ENCODE measurements at places on chromosomes 12 and 14.

- no peak for DNase-seq
Observed at GRCh38 chr12:90460681-90461080, 494.3 kb downstream of the CCER1 start.

DNA sequence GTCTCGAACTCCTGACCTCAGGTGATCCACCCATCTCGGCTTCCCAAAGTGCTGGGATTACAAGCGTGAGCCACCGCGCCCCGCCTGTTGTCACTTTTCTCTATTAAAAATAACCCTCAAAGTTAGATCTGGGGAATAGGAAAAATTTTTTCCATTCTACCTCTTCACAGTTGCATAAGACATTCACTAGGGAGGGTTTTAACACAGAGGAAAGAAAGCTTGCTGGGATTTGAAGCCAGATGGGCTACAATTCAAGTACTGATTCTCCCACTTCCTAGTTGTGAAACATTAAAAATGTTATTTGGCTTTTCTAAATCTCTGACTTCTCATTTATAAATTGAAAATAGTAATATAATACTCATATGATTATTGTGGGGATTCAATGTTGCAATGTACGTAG lies 23.3 kb upstream of the SLC15A5 start:
- no peak for DNase-seq

DNA sequence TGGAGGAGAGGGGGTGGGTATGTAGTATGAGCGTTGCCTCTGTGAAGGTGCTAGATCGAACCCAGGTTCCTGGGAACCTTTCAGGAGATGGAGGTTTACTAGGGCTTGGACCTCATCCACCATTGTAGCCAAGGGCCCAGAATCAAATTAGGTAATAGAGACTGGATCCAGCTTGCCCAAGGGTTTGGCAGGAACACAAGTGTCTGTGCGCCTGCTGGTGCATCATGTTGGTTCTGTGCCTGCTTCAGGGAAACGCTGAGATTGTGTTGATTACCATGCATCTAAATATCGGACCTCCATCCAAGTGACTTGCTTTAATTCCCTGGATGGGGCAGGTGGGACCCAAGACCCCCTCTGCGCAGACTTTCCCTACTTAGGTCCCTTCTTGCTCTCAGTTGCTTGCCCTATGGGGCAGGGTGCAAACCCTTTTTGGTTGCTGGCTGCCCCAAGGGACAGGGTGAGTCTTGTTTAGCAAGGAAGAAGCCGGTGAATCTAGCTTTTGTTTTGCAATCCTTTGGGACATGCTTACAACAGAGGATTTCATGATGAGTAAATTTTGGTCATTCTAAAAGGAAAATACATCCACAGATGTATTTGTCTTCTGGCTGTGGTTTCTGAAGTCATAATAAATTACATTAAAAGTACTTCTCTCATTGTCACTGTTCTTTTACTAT lies 189.8 kb upstream of the PRICKLE1 start:
- DNase-seq, result no peak

DNA sequence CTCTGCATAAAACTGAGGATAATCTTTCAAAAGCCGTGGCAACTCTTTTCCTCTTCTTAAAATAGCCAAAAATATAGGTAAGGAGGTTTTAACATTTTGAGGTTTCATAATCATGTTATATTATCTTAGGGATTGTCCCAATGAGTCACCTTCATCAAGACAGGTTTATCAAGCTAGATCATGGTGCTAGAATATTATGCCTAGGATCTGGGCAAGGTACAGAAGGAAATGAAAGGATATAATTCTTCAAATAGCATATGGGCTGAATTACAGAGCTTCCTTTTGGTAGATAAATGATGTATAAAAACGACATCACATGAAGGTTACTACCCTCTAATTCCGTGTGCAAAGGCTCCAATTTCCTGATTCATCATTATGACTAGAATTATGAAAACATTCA lies 28.6 kb upstream of the TBC1D15 start:
- no peak for DNase-seq

DNA sequence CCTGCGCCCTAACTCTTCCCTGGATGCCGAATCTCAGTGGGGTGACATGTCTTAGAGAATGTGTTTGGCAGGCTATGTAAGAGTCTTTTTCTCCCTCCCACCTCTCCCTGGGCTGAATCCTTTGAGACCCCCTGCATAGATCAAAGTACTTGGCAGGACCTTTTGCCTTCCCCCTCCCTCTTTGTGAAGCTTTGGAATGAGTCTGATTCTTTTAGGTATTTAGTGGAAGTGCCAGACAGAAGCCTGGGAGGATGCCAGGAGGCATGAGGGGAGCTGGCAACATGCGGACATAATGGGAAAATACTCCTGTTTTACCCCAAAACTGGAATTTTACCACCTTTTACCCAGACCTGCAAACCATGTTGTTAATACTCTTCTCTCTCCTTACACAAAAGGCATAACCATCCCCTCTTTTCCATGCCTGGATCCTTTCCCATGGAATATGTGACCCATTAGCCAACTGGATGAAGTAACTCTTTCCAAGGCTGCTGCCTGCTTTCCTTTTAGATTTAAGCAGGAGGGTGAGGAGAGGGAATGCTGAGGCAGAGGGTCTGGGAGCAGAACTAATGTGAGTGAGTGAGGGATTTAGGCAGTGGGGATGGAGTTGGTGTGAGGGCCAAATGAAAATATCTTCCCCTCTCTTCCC lies 41.7 kb downstream of the TTLL5 start:
- DNase-seq, result no peak

DNA sequence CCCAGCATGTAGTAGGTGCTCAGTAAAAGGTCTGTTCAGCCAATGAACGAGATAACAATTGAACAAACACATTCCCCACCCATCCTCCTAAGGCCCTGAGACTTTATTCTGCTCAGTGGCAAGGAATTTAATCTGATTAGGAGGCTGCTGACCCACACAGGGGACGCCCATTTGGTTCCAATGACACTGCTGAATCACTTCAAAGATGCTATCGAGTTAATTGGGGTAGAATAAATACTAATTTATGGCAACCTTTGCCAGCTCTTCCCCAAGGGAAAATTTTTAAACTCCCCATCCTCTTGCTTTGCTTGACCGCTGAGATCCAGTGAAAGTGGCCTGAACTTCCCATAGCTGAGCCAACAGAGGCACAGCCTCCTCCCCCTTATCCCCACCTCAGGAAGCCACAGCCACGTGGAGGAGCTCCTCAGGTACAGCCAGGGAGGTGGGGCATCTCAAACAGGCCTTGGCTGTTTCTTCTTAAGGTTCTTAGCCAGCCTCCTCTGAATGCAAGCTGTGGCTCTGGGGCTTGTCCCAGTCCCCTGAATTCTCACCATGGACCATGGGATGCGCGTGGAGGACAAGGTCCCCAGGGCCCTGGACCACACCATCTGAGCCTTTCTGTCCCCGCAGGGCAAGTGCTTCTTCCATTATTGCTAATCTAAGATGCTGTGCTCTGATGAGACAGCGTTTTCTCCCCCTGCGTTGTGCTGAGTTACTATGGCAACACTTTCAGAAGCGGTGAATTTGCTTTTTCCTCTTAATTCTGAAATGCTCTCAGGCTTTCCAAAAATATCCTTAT lies 26.7 kb downstream of the C14orf132 start:
- no peak for DNase-seq

- no peak for DNase-seq
Observed at GRCh38 chr12:75505706-75506312, 5.6 kb downstream of the KRR1 start.

DNA sequence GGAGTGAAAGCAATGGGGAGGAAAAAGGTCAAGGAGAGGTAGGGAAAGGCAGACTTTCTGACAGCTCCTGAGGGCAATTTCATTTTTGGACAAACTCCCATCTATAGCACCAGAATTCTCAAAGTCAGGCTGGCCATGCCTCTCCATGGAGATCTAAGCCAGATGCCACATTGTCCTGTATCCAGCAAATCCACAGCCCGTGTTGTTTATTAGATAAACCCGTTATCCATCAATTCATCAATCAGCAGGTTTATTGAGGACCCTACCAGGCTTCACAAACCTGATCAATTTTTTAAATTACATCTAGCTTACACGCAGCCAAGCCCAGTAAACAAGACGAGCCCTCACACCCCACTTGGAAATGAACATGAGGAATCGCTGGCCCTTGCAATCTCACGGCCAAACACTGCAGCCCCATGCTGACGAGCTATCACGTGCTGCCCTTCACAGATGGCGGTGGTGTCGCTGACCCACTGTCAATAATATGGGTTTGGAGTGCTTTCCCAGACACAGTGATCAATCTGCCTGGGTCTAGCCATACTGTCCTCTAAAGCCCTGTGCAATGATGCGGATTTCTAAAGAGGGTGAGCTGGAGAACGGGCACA lies 332.9 kb downstream of the DPF3 start:
- DNase-seq, result no peak

DNA sequence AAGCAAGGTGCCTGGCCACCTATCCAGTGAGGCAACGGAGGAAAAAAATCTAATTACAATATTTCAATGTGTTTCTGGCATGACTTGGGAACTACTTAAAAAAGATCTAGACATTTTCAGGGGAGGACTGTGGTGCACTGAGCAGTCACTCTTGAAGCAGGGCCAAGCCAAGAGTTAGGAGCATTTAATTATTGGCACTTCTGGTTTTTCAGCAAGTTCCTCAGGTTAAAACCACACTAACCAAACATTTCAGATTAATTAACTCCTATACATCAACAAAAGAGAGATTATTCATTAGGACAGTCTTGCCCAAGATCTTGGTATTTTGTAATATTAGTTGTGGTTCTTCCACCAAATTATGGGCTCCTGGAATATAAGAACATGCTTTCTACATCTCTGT lies 25.6 kb downstream of the PRKAB1 start:
- no peak for DNase-seq

GRCh38 chr14:95355422-95355821 lies 35.7 kb upstream of the CLMN start:
- DNase-seq, result no peak

DNA sequence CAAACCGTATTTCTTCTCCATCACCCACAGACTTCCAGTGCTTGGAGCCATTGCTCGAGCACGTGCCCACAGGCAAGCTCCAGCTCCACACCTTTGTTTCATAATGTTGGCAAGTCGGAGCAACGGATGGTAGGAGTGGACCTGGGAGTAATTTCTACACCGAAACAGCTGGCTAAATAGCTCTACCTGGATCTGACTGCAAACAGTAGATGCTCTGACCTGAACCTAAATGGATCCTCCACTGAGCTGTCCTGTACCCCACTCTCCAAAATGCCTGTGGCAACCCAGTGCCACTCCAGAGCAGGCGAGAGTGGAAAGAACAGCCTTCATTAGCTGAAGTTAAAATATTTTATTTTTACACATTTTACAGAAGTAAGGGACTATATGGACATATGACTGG lies 108.7 kb downstream of the BMP4 start:
- DNase-seq, result no peak

GRCh38 chr12:132715874-132716273 lies 5.2 kb downstream of the PGAM5 start:
- no peak for DNase-seq

DNA sequence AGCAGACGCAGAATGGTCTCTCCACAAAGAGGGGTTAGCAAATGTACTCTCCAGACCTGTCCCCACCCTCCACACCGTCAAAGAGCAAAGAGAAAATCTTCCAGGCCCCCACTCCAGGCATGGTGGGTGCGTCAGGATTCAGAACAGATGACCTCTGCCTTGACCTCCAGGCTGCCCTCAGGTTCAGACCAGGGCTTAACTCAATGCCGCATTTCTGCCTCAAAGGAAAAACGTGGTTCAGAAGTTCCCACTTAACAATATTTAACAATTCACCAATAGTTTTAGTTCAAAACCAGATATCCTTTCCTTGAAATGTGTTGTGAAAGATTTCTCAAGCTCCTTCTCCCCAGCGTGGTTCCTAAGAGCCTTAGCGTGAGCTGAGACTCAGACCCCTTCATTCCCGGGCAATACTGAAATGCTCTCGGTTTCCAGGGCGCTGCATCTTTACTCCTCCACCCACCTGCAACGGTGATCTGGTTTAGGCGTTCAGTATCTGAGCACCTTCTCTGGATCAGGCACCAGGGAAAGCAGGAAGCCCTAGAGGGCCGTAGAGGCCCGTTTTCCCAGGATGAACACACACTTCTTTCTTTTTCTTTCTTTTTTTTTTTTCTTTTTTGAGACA lies 22.9 kb downstream of the HSP90AA1 start:
- DNase-seq, result no peak

DNA sequence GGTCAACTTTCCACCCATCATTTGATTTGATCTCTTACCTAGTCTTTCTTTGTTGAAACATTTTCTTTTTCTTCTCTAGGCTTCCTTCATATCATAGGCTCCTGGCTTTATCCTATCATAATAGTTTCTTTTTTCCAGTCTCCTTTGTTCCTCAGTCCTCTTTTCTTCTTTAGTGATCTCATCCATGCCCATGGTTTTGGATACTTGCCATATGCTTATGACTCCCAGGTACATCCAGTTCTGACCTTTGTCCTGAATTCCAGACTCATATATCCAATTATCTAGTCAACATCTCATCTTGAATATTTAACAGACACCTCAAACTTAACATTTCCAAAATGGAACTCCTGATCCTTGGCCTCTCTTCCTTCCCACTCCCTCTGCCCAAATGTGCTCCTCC lies 36.1 kb upstream of the KRAS start:
- no peak for DNase-seq

DNA sequence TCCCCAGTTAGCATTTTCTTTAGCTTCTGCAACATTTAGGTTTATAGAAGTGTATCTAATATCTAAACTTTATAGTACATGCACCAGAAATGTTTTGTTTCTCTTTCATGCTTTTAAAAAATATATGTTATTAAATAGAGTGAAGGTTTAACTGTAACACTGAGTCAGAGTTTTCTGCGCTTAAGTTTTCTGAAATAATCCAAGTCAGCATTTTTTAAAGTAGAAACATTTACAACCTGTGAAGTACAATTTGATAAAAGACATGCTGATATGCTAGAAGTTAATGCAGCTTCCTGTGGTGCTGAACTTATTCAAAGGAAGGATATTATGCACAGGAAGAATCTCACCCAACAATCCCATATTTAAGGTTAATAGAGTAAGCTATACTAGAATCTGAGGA lies 1096.8 kb downstream of the LRFN5 start:
- DNase-seq, result no peak

DNA sequence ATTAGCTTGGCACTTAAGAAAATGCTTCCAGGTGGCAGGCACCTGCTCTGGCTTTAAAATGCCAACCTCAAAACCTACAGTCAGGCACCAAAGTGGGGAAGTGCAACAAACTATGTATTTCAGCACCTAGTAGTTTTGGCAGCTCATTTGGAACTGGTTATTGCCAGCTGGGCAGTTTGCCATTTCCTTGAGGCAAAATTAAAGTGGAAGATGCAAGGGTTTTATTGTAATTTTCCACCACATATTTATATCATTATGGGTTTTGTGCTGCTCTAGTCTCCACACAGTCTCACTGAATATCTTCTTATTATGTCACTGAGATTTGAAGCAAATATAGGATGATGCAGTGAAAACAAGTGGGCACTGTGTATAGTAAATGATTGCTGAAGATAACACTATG lies 117.0 kb downstream of the PRKD1 start:
- DNase-seq, result no peak

DNA sequence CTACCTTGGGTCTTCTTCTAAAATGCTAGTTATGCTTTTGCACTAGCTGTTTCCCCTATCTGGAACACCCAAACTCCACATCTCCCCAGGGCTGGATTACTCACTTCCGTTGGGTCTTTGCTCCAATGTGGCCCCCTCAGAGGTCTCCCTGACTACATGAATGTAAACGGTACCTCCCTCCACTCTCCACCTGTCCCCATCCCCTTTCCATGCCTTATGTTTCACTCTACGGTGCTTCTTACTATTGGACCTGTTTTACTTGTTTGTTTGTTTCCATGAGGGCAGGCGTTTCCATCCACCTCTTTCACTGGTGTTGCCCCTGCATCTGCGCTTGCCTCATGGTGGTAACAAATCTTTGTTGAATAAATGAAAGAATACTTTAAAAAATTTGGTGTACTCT lies 256.4 kb downstream of the SNAPC1 start:
- no peak for DNase-seq

- DNase-seq, result no peak
Observed at GRCh38 chr12:77847060-77847541, 16.4 kb downstream of the NAV3 start.

Measured in activated T-helper 1 cell treated with anti-CD3 and anti-CD28 coated beads, Interleukin-2, amount 50 U/mL, for 16 hours (primary cell).